ENCODE measurements at places on chromosomes 5 and 9.

DNA sequence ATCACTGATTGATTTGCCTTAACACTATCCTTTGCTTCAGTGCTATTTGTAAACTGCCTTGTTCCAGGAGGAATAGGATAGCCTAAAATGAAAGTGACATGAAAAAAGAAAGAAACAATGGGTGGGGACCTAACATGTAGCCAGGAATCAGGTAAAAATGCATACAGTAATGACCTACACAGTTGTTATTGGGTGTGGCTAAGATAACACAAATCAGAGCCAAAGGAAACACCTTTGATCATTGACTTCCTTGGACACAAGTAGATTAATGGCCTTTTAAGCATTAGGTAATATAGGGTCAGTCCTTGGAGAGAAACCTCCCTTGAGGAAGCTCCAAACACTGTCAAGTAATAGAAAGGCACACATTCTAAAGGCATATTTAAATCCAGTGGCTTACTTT is 220.4 kb downstream of the TRPM3 start:
- no peak for DNase-seq

DNA sequence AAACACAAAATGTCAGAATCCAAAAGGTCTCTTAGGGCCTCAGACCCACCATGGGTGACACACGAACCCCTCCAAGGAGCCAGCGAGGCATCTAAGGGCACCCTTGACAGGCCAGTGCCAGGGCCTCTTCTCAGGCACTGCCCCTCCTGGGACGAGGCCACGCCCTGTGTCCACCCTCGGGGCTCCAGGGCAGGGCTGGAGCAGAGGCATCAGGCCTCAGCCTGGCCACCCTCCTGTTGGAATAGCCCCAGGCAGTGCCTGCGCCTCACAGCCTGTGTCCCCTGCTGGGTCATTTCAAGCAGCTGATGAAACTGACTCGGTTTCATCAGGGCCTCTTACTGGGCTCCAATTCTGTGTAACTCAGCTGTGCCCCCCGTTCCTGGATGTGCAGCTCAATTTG is 32.8 kb upstream of the SUSD3 start:
- DNase-seq, result no peak

DNA sequence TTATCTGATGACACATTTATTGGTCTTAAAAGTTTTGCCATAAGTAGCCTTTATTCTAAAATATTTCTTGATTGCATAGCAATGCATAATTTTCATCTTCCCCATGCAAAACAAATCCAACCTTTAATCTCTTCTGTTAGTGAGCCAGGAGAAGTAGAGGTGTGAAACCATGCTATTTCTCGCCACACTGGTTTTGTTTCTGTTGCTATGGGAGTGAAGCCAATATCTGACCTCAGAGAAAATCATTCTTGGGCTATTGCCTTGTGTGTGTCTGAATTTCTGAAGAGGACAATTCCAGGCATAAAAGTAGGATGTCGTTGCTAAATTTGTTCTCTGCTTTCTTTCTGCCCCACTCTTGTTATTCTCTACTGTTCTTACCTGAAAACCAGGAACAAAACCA is 183.6 kb downstream of the PTTG1 start:
- DNase-seq, result no peak

DNA sequence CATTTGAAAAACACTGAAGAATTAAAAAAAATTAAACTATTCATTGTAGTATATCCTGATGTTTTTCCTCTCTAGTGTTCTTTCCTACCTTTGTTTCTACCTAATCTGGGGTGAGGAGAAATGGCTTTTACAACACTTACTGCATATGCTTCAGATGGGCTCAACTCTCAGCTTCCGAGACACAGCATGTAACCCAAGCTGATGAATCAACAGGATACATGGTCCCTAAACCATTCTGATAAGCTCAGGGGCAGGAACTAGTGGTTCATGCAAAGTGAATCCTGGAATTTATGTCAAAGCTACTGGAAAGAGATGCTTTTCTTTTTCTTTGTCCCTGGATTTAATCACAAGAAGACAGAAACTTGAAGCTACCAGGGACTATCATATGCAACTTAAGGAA is 672.5 kb upstream of the RORB start:
- DNase-seq, result no peak

DNA sequence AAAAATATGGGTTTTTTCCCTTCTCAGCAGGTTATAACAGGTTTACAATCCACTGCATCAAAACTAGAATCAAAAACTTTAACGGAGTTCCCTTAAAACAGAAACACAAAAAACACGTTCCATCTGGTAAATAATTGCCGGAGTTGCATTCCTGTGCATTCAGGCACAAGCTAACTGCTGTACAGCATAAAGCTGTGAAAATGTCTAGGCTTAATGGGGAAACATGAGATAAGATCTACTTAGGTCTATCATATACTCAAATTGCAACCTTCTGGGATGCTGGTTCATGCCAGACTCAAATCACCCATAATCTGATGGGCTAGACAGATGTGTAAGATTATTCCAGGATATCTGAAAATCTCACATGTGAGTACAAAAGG is 265.3 kb downstream of the DOCK8 start:
- no peak for DNase-seq

DNA sequence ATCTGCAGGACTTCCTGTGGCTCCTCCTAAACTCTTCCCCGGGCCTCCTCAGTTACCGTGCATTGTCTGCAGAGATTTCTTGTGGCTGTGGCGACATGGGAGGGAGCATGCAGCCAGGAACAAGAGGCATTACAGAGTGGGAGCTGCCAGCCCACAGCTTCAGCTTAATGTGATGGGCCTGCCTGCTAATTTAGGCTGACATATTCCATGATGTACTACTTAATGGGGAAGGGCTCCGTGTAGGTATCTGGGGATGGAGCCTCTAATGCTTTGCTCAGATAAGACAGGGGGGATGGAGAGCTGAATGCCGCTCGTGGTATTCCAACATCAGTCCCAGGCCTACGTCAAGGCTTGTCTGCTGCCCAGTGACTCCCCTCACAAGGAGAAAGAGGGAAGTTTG is 137.6 kb upstream of the GPR151 start:
- no peak for DNase-seq

- no peak for DNase-seq
Measured at GRCh38 chr5:17172791-17173190, 44.6 kb upstream of the BASP1 start.

GRCh38 chr5:37492778-37493555 is 113.8 kb downstream of the WDR70 start:
- no peak for DNase-seq

- no peak for DNase-seq
Measured at GRCh38 chr5:151784141-151784540, 12.4 kb downstream of the G3BP1 start.

DNA sequence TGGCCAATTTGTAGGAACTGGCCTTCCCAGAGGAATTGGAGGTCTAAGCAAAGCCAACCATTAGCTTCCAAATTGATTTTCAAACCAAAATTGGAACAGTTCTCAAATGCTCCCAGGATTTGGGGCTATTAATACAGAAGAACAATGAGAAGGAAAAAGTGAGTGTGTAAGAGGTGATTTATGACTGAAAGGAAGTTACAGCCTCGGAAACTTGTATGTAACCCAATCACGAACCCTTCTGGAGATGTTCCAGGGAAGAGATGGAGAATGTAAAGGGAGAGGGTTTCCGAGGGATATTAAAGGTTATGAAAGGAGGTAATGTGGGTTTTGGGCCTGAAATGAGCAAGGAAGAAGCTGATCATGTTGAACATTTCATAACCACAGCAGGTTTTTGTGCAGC is 93.2 kb upstream of the CXCL14 start:
- no peak for DNase-seq

DNA sequence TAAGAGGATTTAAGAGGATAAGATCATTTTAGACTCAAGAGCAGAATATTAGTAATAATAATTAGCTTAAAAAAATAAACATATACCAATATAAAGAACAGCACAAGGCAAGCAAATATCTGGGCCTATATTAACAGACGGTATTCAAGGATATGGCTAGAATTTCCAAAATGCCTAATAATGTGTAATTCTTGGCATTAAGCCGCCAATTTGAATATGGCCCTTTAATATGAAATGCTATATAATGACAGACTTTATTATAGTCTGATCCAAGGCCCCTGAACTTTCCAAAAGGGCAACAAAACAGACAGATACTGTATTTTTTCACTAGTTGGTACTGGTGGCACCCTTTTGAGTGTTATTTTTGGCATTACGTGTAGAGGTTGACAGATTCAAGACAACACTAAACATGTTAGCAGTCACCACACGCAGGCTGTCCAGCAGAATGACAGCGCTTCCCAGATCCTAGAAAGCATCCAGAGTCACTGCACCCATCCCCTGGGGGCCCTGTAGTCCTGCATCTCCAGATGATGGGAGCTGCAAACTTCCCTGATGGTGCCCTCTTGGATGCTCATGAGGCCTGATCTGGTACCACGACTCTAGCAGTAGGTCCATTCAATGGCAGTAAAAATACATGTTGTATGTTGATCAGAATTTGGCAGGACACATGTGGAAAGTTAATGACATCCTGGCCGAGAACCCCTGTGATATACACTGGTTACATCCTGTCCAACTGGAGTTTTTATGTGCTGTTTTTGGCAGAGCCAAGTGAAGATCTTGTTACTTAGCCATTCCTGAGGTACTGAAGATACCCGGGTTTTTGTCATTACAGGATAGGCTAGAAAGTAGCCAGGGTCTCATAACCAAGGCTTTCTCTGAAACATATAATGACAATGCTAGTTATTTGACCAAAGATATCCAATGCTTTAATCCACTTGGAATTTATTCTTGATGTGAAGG is 1.7 kb upstream of the ABL1 start:
- no peak for DNase-seq

GRCh38 chr5:84794486-84795035 is 409.9 kb upstream of the EDIL3 start:
- DNase-seq, result no peak

DNA sequence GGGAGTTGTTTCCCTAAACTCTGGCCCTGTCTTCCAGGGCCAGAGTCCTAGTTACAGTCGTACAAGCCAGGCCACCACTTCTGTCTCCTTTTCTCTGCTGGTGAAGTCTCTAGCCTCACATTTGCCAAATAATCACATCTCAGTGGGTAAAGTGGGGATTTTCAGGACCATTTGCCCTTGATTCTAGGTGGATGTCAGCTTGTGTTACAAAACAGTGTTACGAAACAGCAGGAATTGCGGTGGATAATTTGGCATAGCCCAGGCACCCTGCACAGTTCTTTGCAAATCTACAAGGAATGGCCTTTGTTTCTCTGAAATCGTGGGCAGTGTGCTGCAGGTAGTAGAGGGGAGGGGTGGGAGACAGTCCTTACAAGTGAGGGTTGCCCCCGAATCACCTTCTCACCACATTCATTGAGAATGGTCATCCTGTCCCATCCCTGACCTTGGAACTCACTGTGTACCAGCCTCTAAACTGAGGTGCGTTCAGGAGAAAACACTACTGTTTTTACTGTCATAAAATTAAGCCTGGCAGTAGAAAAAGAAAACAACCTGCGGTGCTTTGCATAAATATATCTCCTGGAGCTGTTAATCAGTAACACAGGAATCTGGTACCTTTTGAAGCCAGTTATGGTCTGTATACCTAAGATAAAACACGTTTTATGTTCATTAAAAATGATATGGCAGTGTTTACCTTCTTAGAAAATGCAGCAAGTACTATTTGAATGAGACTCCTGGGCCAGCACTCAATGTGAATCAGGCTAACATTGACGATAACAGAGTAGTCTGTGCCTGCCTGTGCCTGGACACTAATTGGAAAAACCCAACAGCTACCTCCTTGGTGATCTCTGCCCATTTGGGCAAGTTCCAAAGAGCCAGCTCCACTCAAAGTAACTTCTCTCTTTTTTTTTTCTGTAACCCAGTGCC is 44.3 kb downstream of the CYSTM1 start:
- no peak for DNase-seq

DNA sequence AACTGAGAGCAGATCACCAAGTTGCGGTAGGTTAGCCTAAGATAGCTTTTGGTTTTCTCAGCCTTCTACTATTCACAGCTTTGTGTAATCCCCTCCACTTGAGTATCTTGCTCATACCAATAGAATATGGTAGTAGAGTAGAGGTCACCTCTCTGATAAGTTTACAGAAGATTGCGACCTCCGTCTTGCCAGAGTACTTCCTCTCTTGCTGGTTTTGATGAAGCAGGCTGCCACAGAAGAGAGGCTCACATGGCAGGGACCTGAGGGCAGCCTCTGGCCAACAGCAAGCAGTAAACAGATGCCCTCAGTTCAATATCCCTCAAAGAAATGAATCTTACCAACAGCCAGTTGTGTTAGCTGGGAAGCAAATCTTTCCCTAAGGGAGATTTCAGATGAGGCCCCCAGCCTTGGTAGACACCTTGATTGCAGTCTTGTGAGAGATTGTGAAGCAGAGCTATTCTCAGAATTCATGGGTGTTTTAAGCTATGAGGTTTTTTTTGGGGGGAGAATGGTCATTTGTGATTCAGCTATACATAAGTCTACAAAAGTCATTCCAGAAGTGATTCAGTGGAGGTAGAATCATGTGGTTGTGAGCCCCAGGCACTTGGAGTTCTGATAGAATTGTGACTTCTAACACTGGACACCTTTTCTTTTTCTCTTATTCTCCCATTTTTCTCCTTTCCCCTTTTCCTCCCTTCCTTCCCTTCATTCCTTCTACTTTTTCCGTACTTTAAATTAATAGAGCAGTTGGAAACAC is 22.7 kb upstream of the CDKN2B start:
- no peak for DNase-seq

GRCh38 chr5:36575361-36575781 is 31.0 kb upstream of the SLC1A3 start:
- DNase-seq, result no peak

GRCh38 chr9:134736791-134737497 is 95.3 kb downstream of the COL5A1 start:
- no peak for DNase-seq

- no peak for DNase-seq
Measured at GRCh38 chr5:169132302-169132660, 168.7 kb downstream of the SLIT3 start.

DNA sequence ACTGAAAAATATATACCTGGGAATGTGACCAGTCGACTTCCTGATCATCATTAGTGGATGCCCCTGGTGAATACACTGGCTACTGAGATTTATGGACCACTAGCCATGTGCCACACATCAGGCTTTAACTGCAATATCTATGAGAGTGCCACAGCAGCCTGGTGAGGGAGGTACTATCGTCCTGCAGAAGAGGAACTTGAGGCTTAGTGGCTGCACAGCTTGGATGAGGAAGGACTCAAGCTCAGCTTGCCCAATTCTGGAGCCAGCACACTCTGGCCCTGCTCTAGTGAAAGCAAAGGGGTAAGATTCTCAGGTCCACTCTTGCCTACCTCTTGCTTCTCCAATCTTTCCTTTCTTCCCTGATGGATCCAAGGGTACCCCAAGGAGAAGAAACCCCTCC is 129.3 kb downstream of the ENTREP1 start:
- DNase-seq, result no peak

DNA sequence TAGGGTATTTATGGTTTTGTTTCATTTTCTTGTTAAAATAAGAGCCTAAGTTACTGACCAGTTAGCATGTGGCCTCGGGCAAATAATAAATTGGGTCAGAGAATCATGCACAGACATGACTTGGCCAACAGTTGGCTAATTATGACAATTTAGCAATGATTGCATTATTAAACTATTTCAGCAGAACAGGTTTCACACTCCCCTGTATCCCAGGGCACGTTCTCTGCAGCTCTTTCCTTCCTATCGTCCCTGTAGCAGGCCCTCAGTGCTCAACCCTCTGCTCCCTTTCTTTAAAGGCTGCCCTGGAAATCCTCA is 167.9 kb downstream of the TSSK1B start:
- no peak for DNase-seq

- no peak for DNase-seq
Measured at GRCh38 chr9:135639196-135639595, at the start of gene GLT6D1. Gene GLT6D1 (minus strand): TSS chr9:135639540. CDS start chr9:135639187, 353 bp downstream.
